ENCODE measurements at places on chromosomes 2 and 18.

- no peak for DNase-seq
Measured at GRCh38 chr2:1649103-1650084, 94.9 kb downstream of the PXDN start.

DNA sequence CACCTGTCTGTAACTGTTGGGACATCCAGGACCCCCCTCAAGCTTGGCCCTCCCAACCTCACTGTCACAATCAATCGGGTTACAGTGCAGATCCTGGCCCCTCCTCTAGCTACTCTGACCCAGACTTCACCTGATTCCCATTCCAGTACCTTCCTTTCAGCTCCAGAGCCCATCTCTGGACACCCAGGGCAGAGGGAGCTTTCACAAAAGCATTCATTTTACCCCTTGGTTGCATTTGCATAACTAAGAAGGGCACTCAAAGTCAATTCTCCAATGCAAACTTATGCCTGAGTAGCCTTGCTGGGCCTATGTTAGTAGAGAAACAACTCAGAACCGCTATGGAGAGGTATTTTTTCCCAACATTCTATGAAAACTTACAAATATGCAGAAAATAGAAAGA lies 7.4 kb downstream of the ZAP70 start:
- no peak for DNase-seq

GRCh38 chr18:23032030-23032582 lies 99.0 kb downstream of the RBBP8 start:
- no peak for DNase-seq

- no peak for DNase-seq
Measured at GRCh38 chr18:40365526-40365925, 1589.5 kb upstream of the PIK3C3 start.

DNA sequence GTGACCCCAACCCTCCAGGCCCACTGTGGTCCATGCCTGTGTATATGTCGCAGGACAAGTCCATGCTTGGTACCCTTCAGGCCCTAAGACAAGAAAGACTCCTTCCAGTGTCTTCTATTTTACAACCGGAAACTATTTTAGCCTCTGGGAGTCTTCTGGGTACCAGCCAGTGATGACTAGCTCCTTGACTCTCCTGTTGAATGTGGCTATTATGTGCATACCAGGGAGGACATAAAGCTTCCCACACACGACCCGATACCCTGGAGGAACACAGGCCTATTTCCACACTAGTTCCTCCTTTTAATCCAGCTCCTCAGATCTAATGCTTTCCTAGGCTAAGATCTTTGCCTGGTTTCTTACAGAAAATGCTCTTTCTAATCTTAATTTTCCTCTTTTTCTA lies 178.1 kb downstream of the NCKAP5 start:
- DNase-seq, result no peak

DNA sequence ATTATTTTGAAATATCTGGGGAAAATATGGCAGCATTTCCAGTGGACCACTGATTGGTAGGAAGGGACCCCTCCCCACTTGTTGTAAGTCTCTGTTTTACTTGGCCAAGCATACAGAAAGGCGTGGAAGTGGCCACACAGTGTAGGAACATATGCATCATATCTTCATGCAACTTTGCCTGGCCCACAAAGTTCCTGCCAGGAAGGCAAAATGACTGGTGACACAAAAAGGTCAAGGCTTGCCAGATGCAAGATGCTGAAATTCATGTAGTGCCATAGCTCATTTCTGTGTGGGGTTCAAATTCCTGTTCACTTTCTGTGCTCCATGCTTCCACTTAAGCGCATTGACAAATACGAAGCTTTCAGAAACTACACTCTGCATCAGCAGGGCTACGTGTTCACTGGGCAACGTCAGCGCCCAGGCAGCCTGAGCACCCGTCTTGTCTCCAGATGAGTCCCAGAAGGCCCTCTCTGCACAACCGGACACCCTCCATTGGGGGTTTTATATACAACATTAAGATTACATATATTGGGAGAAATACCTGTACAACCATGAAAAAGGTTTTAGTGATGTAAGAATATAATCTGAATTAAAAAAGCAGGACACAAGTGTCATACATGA lies 3.6 kb downstream of the DYNC2LI1 start:
- no peak for DNase-seq

- no peak for DNase-seq
Measured at GRCh38 chr2:140863713-140864112, 1267.1 kb downstream of the LRP1B start.

DNA sequence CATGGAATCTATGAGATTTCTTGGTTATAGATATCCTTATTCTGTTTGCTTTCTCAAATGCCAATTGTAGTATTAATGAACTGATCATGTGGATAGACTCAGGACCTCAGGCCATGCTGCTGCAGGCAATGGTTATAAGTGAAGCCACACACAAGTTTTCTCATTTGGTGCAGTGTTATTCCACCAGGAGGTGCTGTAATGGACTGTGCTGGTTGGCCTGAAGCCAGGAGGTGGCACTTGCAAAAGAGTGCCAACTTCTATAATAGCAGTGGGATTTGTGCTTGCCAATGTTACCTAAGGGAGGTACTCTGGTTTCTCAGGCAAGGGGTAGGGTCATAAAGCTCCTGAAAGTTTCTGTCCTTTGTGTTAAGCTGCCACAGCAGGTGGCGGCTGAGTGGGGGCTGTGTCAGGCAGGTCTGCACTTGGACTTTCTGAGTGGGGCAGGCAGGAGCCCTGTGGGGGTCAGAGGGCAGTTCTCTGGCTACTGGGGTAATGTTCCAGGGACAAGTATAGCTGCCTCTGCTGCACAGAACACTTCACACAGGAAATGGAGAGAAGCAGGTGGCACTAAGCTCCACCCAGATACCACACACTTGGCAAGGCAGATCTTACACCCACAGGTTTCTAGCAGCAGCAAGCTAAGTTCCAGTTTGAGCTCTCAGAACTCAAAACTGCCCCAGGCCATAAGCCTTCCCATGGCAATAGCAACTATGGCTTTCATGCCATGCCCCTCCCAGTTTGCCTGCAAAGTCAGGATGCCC lies 352.6 kb upstream of the CWC22 start:
- DNase-seq, result peak; percentile 21

- no peak for DNase-seq
Measured at GRCh38 chr2:85455552-85456090, 37.1 kb downstream of the SH2D6 start.

DNA sequence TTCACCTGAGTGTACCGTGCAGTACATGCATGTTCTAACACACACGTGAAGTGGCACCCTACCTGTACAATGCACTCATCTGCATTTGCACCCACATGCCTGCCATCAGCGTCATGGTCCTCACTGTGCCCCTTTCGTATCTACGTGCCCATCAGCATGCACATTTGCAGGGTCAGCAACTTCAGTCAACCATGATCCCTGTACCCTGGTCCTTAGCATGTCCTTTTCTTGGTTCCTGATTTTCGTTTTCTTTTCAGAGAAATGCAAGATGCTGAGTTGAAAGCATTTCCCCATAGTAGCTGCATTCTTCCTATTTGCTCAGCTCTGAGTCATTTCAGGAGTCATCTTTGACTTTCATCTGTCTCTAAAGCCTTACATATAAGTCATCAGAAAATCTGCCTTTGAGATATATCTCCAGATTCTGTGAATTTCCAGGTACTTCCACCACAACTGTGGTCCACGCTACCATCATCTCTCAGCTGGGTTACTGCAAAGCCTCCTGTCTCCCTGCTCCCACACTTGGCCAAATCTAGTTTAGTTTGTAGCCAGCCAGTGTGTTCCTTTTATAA lies 14.7 kb upstream of the PUM2 start:
- no peak for DNase-seq

- no peak for DNase-seq
Measured at GRCh38 chr18:31230495-31230894, 67.8 kb upstream of the DSC1 start.

DNA sequence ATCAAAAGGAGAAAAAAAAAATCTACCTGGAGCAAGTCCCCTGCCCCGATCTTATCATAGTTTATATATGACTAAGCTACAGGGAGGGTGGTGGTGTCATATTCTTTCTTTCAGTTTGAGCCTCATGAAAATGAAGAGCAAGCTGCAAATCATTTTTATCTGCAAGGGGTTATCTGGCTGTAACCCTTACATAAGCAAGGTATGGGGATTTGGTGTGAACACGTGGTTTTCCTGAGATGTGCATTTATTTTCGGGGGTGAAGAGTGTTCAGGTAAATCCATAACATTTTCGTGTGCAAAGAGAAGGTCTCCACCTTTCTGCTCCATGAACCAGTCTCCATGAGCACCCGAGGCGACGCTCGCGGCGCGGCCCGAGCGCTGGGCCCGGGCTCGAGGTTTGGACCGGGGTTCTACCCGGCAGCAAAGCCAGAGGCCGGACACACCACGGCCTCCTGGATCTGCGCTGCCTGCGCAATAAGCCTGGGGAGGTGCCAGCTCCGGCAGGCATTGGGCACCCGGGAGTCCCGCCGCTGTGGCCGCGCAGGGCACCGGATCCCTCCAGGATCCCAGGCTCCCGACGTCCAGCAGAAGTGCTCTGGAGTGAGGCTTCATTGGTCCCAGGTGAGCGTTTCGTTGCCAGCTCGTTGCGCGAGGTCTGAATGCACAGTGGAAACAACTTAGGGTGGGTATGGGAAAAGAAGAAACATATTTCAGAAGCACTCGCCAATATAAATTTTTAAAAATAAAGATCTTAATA lies 36.1 kb upstream of the GPD2 start:
- DNase-seq, result peak; percentile 79

- no peak for DNase-seq
Measured at GRCh38 chr2:191173206-191173605, 22.4 kb upstream of the STAT4 start.

DNA sequence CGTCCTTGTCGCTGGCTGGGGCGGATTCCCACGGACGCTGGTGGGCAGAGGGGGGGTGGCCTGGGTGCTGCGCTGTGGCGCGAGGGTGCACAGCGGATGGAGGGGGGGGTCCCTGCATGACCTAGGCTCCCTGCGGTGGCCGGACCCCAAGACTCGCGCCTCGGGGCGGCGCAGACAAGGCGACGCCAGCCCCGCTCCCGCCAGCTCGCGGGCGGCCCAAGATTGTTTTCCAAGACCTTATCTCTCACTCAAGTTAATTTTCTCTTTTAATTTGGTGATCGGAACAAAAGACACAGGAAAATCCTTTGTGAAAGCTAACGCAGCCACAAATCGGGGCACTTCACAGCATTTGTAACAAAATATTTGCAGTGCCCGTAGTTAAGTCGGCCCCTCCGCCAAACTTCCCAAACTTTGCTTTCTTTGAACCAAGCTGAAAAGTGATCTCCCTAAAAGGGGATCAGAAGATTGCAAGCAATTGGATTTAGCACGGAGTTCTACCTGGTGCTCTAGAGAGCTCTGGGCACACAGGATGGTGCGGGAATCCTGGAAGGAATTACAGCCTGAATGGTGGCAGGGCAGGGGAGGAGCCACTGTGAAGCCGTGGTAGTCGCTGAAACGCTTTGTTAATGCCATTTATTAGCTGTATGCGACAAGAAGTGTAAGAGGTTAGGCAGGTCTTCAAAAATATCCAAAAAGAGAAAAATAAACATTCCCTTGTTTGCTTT lies 4.8 kb upstream of the ID2 start:
- peak; percentile 35 for DNase-seq
